ENCODE measurements at places on chromosomes 7 and 10.

- H3K4me1 ChIP-seq = peaks cover 21% of the 10 kb centered on the region
- H3K27ac ChIP-seq = no peak overlapping the region
- H3K27me3 ChIP-seq = no peaks in the 10 kb centered on the region
These were observed 682.3 kb upstream of the IGFBP3 start for GRCh38 chr7:46603296-46603752.

DNA sequence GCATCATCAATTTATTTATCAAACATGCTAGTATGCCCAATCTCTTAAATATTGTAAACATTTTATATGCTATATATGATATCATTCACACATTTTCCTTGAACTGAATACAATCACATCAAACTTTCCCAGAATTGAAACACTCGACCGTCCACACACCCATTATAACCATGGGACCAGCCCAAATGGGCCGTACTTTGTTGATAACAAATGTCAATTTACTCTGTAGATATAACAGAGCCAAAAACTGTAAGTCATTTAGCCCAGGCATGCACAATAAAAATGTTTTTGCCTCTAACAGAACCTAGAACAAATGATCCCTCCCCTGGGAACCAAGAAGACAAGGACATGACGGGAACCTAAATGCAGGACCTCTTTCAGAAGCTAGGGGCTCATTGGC, 683 bp upstream of the ANKRD22 start:
- DNase-seq = no peak
- no peak overlapping the region for H3K4me3 ChIP-seq
- H3K27ac ChIP-seq = peak overlapping the region; percentile 79
- peaks cover 31% of the 10 kb centered on the region for H3K36me3 ChIP-seq

- DNase-seq = no peak
- no peak overlapping the region for H3K4me3 ChIP-seq
- H3K27me3 ChIP-seq = no peaks in the 10 kb centered on the region
- H3K27ac ChIP-seq = no peak overlapping the region
These were observed 66.6 kb upstream of the PHYHIPL start for GRCh38 chr10:59109826-59110225.

GRCh38 chr7:74023092-74023536, 4.9 kb upstream of the ELN start:
- peak; percentile 48 for DNase-seq
- H3K36me3 ChIP-seq = peaks cover 5% of the 10 kb centered on the region
- peaks cover 7% of the 10 kb centered on the region for H3K4me1 ChIP-seq
- peaks cover 46% of the 10 kb centered on the region for H3K27me3 ChIP-seq

DNA sequence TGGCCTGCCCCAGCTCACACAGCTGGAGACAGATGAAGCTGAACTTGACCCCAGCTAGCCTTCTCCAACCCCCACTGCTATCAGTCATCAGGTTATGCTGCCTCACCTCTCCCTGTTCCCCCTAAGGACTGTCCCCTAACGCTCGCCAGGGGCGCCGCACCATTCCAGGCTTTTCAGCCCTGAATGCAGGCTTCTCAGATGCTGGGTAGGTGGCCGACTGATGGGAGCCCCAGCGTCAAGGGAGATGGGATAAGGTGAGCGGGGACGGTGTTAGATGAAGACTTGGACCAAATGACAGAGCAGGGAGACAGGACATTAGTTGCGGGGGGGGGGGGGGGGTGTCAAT, 15.8 kb upstream of the OPALIN start:
- no peak for DNase-seq
- no peak overlapping the region for H3K27ac ChIP-seq
- H3K4me1 ChIP-seq = peaks cover 12% of the 10 kb centered on the region
- H3K27me3 ChIP-seq = peaks cover 19% of the 10 kb centered on the region
- peak overlapping the region; percentile 66 for H3K4me3 ChIP-seq

GRCh38 chr7:71350680-71351079, 218.7 kb downstream of the GALNT17 start:
- H3K36me3 ChIP-seq = no peaks in the 10 kb centered on the region
- no peak overlapping the region for H3K4me3 ChIP-seq
- DNase-seq = no peak
- H3K27ac ChIP-seq = no peak overlapping the region

DNA sequence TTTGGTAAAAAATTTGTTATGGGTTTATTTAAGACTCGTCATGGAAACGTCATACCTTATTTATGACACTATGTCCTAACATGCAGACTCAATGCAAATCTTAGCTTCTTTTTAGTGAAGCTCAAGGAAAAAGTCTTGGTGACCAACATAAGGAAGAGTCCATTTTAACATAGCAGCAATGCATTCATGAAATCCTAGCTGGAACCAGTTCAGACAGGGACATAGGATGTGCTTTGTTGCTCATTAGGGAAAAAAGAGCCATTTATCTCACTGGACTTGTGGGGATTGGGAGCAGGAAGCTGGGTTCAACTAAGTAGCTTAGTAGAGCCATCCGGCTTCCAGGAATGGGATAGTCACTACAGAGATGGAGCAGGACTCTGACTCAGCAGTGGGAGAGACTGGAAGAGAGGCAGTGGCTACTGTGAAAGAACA, 100.7 kb upstream of the DKK1 start:
- DNase-seq = no peak
- H3K27me3 ChIP-seq = no peaks in the 10 kb centered on the region
- no peak overlapping the region for H3K4me3 ChIP-seq

DNA sequence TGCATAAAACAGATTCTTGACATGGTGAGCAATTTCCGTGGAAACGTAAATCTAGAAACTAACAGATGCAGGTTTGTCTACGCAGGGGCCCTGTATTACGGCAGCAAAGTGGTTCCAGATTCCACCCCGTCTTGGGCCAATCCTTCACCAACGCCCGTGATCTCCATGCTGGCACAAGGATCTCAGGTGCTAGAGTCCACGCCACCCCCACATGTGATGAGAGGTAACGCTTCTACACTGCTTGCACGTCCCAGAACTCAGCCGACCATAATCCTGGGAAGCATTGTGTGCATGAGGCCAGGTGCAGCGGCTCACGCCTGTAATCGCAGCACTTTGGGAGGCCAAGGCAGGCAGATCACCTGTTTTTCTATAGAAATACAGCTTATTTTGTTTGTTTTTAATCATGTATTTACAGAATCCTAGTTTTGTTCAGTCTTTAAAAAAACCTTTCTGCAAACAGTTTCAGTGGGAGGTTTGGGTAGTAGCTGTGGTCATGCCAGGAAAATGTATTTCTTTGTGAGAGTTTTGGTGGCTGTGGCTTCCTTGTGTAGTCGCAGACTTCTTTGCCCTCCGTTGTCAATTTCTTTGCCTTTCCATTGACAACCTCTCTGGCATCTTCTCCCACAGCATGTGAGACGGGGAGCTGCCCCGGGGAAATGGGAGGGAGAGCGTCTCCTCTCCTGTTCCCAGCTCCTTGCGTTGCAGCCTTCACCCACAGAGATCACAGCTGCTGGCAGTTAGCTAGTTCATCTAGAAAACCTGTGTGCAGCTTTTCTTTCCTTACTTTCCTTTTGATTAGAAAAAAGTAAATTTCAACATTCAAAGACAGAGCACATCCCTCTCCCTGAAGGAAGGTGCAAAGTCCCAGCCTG, 35.7 kb downstream of the ITIH2 start:
- no peaks in the 10 kb centered on the region for H3K36me3 ChIP-seq
- no peaks in the 10 kb centered on the region for H3K4me1 ChIP-seq
- no peaks in the 10 kb centered on the region for H3K27me3 ChIP-seq
- H3K27ac ChIP-seq = no peak overlapping the region
- H3K4me3 ChIP-seq = no peak overlapping the region

- peaks cover 5% of the 10 kb centered on the region for H3K36me3 ChIP-seq
- peak; percentile 16 for DNase-seq
- peaks cover 17% of the 10 kb centered on the region for H3K4me1 ChIP-seq
These were observed 169.2 kb downstream of the SEMA3A start for GRCh38 chr7:84025332-84025927.

- no peaks in the 10 kb centered on the region for H3K36me3 ChIP-seq
- H3K27me3 ChIP-seq = no peaks in the 10 kb centered on the region
- H3K27ac ChIP-seq = no peak overlapping the region
- no peaks in the 10 kb centered on the region for H3K4me1 ChIP-seq
- DNase-seq = no peak
These were observed 218.6 kb downstream of the THSD7A start for GRCh38 chr7:11613292-11613930.

GRCh38 chr7:23055582-23056178, 41.8 kb upstream of the HYCC1 start:
- no peak overlapping the region for H3K4me3 ChIP-seq
- peaks cover 20% of the 10 kb centered on the region for H3K27me3 ChIP-seq
- no peaks in the 10 kb centered on the region for H3K36me3 ChIP-seq
- H3K27ac ChIP-seq = no peak overlapping the region
- H3K4me1 ChIP-seq = no peaks in the 10 kb centered on the region

- DNase-seq = no peak
- H3K27ac ChIP-seq = no peak overlapping the region
- H3K27me3 ChIP-seq = peaks cover 49% of the 10 kb centered on the region
- no peak overlapping the region for H3K4me3 ChIP-seq
- no peaks in the 10 kb centered on the region for H3K4me1 ChIP-seq
- no peaks in the 10 kb centered on the region for H3K36me3 ChIP-seq
These were observed 290.6 kb upstream of the PHYHIPL start for GRCh38 chr10:58885686-58886345.

GRCh38 chr10:45408421-45409319, 34.7 kb downstream of the ALOX5 start:
- H3K36me3 ChIP-seq = no peaks in the 10 kb centered on the region
- no peak overlapping the region for H3K4me3 ChIP-seq
- no peak for DNase-seq
- H3K4me1 ChIP-seq = no peaks in the 10 kb centered on the region
- H3K27ac ChIP-seq = no peak overlapping the region

- peaks cover 6% of the 10 kb centered on the region for H3K36me3 ChIP-seq
- no peak for DNase-seq
- no peak overlapping the region for H3K27ac ChIP-seq
- no peak overlapping the region for H3K4me3 ChIP-seq
- H3K4me1 ChIP-seq = peaks cover 24% of the 10 kb centered on the region
- H3K27me3 ChIP-seq = no peaks in the 10 kb centered on the region
These were observed 40.4 kb downstream of the CREB3L2 start for GRCh38 chr7:137961200-137962177.

DNA sequence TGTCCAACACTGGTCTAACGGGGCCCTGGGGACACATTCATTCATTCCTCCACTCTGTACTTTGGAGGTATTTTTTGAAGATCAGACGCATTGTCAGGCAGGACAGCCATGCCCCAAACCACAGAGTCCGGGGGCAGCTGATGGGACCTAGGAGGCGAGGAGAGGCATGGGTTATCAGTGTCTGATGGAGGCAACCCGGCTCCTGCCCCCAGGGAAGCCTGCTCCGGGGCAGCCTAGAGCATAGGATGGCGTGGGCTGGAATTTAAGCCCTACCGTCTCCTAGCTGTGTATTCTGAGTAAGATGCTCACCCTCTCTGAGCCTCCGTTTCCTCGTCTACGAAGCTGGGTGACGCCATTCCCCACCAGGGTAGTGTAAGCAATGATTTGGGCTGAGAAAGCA, 55.4 kb upstream of the ELN start:
- no peak overlapping the region for H3K4me3 ChIP-seq
- peaks cover 9% of the 10 kb centered on the region for H3K4me1 ChIP-seq
- no peak overlapping the region for H3K27ac ChIP-seq
- H3K36me3 ChIP-seq = no peaks in the 10 kb centered on the region

- H3K27me3 ChIP-seq = no peaks in the 10 kb centered on the region
- peak overlapping the region; percentile 75 for H3K27ac ChIP-seq
- DNase-seq = peak; percentile 49
- peak overlapping the region; percentile 91 for H3K4me3 ChIP-seq
- peaks cover 49% of the 10 kb centered on the region for H3K4me1 ChIP-seq
These were observed 551 bp downstream of the WASL start for GRCh38 chr7:123748171-123748733.

- H3K27ac ChIP-seq = peak overlapping the region; percentile 73
- peaks cover 31% of the 10 kb centered on the region for H3K36me3 ChIP-seq
- peak overlapping the region; percentile 91 for H3K4me3 ChIP-seq
- DNase-seq = no peak
These were observed 1.2 kb upstream of the SGCE start for GRCh38 chr7:94656925-94657731.

GRCh38 chr10:79601939-79602338, 8.8 kb upstream of the SFTPA1 start:
- DNase-seq = no peak
- H3K4me3 ChIP-seq = no peak overlapping the region
- H3K36me3 ChIP-seq = no peaks in the 10 kb centered on the region
- H3K27ac ChIP-seq = no peak overlapping the region

GRCh38 chr7:68725843-68726785, 872.2 kb upstream of the AUTS2 start:
- DNase-seq = no peak
- no peak overlapping the region for H3K4me3 ChIP-seq
- H3K27ac ChIP-seq = no peak overlapping the region

GRCh38 chr10:95542330-95542729, 18.8 kb downstream of the SORBS1 start:
- no peaks in the 10 kb centered on the region for H3K36me3 ChIP-seq
- H3K4me1 ChIP-seq = peaks cover 26% of the 10 kb centered on the region

GRCh38 chr7:42238709-42239366, 1.8 kb upstream of the GLI3 start:
- peaks cover 95% of the 10 kb centered on the region for H3K27me3 ChIP-seq
- peaks cover 16% of the 10 kb centered on the region for H3K36me3 ChIP-seq
- H3K4me1 ChIP-seq = peaks cover 12% of the 10 kb centered on the region
- H3K4me3 ChIP-seq = peak overlapping the region; percentile 68

- H3K27me3 ChIP-seq = no peaks in the 10 kb centered on the region
- no peak overlapping the region for H3K27ac ChIP-seq
- peaks cover 8% of the 10 kb centered on the region for H3K4me1 ChIP-seq
- no peak for DNase-seq
These were observed 57.7 kb upstream of the SPOCK2 start for GRCh38 chr10:72146071-72146470.

GRCh38 chr10:110867807-110868465, 3.8 kb upstream of the PDCD4 start:
- H3K27ac ChIP-seq = no peak overlapping the region
- peaks cover 20% of the 10 kb centered on the region for H3K36me3 ChIP-seq
- H3K4me1 ChIP-seq = peaks cover 35% of the 10 kb centered on the region
- no peak overlapping the region for H3K4me3 ChIP-seq

- H3K27me3 ChIP-seq = no peaks in the 10 kb centered on the region
- peaks cover 6% of the 10 kb centered on the region for H3K36me3 ChIP-seq
- peak overlapping the region; percentile 36 for H3K4me3 ChIP-seq
- peaks cover 15% of the 10 kb centered on the region for H3K4me1 ChIP-seq
- H3K27ac ChIP-seq = peak overlapping the region; percentile 92
These were observed 224.3 kb downstream of the MDFIC start for GRCh38 chr7:115146148-115146547.

- H3K27me3 ChIP-seq = no peaks in the 10 kb centered on the region
- no peak overlapping the region for H3K4me3 ChIP-seq
These were observed 52.5 kb downstream of the MEST start for GRCh38 chr7:130544356-130544755.

GRCh38 chr7:107212725-107213124, 43.9 kb downstream of the HBP1 start:
- no peaks in the 10 kb centered on the region for H3K27me3 ChIP-seq
- no peaks in the 10 kb centered on the region for H3K36me3 ChIP-seq
- no peak overlapping the region for H3K27ac ChIP-seq
- no peak for DNase-seq
- no peaks in the 10 kb centered on the region for H3K4me1 ChIP-seq

DNA sequence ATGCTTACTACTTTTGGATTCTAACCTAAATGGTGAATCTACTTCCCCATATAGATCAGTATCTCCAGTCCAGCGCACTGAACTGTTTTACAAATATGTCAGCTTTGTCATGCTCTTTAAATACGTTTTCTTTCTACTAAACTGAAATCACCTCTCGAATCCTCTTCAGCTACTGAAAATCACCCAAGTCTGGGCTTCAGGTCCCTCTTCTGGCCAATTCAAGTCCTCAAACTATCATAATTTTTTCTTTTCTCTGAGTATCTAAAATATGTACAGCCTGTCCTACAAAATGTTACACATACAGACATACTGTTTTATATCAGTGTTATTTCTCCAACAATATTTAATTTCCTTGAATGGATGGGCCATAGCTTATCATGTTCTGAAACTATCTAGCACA, 84.2 kb downstream of the CACNA2D1 start:
- no peak overlapping the region for H3K4me3 ChIP-seq
- H3K4me1 ChIP-seq = no peaks in the 10 kb centered on the region
- DNase-seq = no peak
- H3K27ac ChIP-seq = no peak overlapping the region

Measured in Calu3 (cell line).